ENCODE measurements at places on chromosomes 12 and 14. TPM values are rescaled to one million over a fixed set of nuclear protein-coding genes. Genes with fewer than 3 reads are reported as not detected.

- no peaks in the 10 kb centered on the region for H3K4me1 ChIP-seq
- no peak for DNase-seq
Observed at GRCh38 chr14:94545131-94545841, 16.0 kb upstream of the SERPINA4 start.

GRCh38 chr12:14880890-14881453 lies 4.7 kb downstream of the MGP start:
- peaks cover 3% of the 10 kb centered on the region for H3K27me3 ChIP-seq
- no peaks in the 10 kb centered on the region for H3K36me3 ChIP-seq
- DNase-seq: no peak
- H3K4me1 ChIP-seq: peaks cover 5% of the 10 kb centered on the region

DNA sequence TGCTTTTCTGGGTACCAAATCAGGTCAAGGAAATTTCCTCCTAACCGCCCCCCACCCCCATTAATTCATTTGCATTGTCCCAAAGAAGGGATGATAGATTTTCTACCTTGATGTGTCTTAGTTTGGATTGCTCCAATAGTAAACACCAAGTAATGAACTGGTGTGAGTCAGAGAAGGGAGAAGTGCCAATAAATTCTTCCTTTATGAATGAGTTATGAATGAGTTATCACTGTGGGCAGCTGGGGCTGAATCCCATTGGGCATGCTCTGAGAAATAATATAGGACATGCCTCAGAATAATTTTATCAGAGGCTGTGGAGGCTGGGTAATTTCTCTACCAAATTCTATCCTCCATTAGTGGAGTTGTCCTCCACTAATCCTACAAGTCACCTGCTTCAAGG lies 277.9 kb upstream of the FLRT2 start:
- DNase-seq: no peak
- no peaks in the 10 kb centered on the region for H3K36me3 ChIP-seq
- no peak overlapping the region for H3K27ac ChIP-seq
- H3K4me3 ChIP-seq: no peak overlapping the region

The TAS2R31 gene
- 4.0 TPM for total RNA-seq

The SPIC gene
- total RNA-seq: not detected

The KCNMB4 gene
- not detected for total RNA-seq

The AICDA gene
- total RNA-seq: not detected

The KITLG gene
- total RNA-seq: not detected

The BEST3 gene
- not detected for total RNA-seq

The ENDOU gene
- 0.24 TPM for total RNA-seq
